ENCODE measurements at places on chromosomes 4 and X.

DNA sequence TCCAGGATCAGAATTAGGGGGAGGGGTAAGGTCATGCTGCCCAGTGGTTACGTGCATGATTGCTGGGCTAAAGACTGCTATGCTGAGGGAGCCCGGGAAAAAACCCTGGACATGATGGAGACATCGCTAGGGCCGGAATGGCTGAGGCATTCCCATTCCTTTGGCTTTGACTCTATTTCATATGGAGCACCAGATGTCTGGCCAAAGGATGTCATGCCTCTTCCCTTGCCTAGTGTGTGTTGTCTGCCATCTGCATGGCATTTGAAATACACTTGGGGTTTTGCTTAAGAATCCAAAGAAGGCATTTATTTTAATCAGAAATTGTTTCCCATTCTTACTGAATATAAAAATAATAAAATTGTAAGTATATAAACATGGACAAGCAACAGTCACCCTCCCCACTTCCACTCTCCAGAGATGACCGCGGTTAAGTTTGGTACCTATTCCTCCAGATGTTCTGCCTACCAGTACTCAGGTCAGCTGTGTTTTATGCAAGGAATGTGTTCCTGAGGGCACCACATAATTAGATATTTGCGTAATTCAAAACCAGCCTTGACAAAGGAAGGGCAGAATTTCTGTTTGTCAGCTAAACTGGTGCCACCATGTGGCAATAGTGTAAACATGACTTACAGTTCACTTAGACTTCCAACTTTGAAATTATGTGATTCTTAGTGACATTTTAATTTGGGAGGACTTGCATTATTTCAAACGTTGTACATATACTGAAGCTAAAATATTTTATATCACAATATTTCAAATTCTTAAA lies 105.9 kb downstream of the CT47B1 start:
- DNase-seq = no peak

GRCh38 chr4:78410676-78411075 lies 140.9 kb upstream of the ANXA3 start:
- no peak for DNase-seq

DNA sequence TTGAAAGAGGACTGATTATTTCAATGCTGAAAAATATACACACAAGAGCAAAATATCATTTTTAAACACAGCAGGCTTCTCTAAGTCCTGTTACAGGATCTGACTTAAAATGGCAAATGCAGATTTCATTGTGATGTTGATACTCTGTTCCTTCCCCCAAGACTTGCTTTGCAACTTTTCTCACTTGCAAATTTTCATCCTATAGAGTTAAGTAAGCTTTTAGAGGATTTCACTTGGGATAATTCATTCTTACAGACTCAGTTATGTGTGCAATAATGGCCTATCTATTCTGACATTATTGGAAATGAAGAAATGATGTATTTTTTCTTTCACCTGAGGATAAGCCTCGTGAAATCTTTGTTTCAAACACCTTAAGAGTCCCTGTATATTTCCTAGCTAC lies 2403.2 kb downstream of the ARAP2 start:
- no peak for DNase-seq

DNA sequence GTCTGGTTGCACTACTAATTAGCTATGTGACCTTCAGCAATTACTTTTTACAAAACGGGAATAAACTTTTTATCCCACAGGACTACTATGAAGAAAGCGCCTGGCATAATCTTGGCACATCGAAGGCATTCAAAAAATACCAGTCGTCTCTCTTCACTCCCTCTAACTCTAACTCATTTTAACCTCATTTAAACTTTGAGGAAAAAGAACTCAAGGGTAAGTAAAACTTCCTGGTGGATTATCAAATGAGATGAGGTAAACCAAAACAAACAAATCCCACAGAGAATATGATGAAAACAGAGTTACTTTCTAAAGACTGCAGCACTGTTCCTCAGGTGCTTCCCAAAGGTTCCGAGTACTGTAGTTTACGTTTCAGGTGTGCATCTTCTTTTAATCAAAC lies 66.9 kb downstream of the SH3RF1 start:
- no peak for DNase-seq

- no peak for DNase-seq
Observed at GRCh38 chr4:76282941-76283689, 23.4 kb upstream of the STBD1 start.

DNA sequence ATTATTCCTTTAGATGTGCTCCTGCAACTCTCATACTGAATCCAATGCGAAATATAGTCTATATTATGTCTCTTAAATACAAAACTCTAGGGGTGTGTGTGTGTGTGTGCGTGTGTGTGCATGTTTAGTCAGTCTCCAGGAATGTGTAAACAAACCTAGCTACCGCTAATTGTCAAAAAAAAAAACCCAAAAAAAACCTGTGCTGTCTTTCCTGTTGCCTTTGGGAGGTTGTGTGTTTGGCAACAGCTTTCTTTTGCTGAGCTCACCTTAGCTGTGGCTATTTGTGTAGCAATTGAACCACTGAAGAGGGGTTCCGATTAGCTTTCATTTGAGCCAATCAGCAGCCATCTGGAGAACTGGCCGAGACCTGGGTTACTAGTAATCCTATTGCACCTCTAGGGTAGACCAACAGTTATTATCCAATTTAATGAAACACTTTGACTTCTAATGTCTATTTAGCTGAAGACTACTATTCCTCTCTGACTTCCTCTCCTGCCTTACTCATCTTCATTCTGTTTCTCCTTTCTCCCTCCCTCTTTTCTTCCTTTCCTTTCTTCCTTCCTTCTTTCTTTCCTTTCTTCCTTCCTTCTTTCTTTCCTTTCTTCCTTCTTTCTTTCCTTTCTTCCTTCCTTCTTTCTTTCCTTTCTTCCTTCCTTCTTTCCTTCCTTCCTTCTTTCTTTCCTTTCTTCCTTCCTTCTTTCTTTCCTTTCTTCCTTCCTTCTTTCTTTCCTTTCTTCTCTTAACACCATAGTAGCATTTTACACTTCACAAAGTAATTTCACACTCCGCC lies 471.1 kb downstream of the GBA3 start:
- no peak for DNase-seq

- DNase-seq = no peak
Observed at GRCh38 chr4:173038192-173038896, 130.3 kb upstream of the GALNT7 start.

DNA sequence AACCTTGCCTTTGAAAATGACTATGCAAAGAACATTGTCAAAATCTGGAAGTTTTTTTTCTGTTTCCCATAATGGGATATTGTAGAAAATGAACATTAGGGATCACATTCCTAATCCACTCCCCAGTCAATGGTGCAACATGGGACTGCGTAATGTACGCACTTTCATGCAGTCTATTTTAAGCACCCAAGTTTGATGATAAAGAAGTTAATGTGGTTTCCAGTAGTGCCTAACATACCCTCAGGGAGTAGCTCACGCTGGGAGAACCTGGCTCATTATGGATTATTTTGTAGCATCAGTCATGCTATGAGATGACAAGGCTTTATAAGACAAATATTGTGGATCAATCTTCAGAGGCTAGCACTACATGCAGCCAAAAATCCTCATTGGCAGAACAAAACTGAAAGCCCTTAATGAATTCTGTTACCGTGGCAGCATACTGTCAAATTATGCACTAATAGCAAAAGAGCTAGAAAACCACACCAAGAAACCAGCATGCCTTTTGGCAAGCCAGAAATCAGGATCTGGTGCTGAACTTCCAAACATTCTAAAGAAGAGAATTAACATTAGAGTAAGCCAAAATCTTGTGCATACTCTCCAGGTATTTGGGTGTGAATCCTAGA lies 1392.8 kb upstream of the TENM3 start:
- DNase-seq = no peak

Measured in left ventricle myocardium superior (tissue), 1 donor.